Stimulated activated CD8-positive, alpha-beta memory T cell treated with anti-CD3 and anti-CD28 coated beads, Interleukin-2, amount 100 ng/mL, for 1 hour (primary cell): ENCODE measurements at places on chromosomes 3 and 15.

- no peak for DNase-seq
Measured at GRCh38 chr15:55250392-55250791, 39.2 kb downstream of the RAB27A start.

DNA sequence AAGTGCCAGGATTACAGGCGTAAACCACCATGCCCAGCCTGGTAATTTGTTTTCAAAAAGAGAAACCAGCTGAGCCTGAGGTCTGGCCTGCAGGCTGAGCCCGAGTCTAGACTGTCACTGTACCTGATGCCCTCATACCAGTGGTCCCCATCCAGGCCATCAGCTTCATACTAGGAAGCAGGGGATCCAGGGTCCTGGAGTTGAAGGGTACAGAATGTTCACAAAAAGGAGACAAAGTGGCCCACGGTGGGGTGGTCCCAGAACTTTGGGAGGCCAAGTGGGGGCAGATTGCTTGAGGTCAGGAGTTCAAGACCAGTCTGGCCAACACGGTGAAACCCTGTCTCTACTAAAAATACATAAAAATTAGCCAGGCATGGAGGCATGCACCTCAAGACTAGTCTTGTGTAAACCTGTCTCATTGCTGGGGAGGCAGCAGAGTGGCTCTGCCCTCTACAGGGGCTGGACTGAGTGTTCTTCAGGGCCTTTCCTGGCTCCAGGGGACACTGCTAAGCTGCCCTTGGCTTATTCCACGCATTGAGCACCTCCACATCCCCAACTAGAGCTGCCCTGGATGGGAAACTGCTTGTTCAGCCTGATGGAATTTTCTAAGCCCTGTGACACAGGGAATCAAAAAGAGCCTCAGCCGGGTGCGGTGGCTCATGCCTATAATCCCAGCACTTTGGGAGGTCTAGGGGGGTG, 7.9 kb upstream of the HHATL start:
- DNase-seq, result no peak

DNA sequence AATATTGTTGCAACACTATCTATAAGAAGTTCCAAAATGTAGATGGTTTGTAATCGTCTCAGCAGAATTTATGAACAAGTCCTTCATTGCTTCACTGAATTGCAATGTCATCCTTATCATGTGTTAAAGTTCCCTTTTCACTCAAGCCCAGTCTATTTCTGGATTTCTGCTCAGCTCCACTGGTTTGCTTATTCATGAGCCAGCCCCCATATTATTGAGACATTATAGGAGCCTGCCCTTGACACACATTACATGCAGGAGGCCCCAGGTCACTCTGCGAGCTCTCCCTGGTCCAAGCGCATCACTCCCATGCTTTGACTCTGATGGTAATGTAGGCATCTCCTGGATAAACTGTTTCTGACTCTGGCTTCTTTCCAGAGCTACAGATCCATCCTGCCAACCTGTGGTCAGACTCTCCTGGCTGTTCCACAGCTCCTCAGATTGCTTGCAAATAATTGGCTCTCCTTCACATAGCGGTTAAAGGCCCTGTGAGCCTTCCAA, 56.9 kb downstream of the ABTB1 start:
- DNase-seq, result no peak

DNA sequence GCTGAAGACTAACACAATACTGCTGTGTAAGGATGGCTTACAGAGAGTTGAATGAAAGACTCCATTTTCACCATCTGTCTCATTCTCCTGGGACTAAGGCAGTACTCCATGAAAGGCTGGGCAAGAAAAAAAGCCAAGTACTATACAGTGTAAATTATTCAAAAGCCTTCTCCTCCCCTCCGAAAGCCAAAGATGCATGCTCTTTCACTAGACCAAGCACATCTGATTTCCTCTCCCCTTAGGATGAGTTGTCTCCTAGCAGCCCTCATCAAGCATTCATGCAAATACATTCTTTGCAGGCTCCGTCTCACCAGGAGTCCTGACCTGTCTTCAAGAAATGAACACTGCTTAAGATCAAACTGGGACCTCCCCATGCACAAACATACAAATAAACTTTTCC, 133.5 kb upstream of the THBS1 start:
- DNase-seq, result no peak

- DNase-seq, result no peak
Measured at GRCh38 chr3:185270262-185270955, 16.6 kb upstream of the EHHADH start.

DNA sequence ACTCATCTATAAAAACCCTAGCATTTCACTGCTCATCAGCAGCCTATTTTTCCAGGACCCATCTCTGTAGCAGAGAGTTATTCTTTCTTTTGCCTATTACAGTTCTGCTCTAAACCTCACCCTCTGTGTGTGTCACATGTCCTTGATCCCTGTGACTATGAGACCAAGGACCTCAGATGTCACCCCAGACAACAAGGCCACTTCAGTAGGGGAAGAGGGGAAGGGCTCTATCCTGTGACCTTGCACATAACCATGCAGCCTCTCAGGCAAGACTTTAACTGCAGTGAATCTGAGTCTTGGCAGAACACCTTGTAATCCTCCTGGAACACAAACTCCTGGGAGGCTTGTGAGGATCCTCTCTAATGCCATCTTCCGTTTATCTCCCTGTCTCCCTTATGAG, 4.4 kb upstream of the ZNF589 start:
- DNase-seq, result no peak

GRCh38 chr3:18758047-18758704, 333.0 kb upstream of the SATB1 start:
- DNase-seq, result no peak

- DNase-seq, result no peak
Measured at GRCh38 chr15:95609096-95609495, 721.4 kb upstream of the NR2F2 start.

GRCh38 chr3:163368168-163368567, 1710.1 kb downstream of the SI start:
- DNase-seq, result no peak

- no peak for DNase-seq
Measured at GRCh38 chr3:58474348-58474911, 17.5 kb upstream of the KCTD6 start.

- no peak for DNase-seq
Measured at GRCh38 chr3:164465172-164465571, 613.1 kb downstream of the SI start.

- no peak for DNase-seq
Measured at GRCh38 chr3:119340014-119340413, 45.8 kb downstream of the ARHGAP31 start.

DNA sequence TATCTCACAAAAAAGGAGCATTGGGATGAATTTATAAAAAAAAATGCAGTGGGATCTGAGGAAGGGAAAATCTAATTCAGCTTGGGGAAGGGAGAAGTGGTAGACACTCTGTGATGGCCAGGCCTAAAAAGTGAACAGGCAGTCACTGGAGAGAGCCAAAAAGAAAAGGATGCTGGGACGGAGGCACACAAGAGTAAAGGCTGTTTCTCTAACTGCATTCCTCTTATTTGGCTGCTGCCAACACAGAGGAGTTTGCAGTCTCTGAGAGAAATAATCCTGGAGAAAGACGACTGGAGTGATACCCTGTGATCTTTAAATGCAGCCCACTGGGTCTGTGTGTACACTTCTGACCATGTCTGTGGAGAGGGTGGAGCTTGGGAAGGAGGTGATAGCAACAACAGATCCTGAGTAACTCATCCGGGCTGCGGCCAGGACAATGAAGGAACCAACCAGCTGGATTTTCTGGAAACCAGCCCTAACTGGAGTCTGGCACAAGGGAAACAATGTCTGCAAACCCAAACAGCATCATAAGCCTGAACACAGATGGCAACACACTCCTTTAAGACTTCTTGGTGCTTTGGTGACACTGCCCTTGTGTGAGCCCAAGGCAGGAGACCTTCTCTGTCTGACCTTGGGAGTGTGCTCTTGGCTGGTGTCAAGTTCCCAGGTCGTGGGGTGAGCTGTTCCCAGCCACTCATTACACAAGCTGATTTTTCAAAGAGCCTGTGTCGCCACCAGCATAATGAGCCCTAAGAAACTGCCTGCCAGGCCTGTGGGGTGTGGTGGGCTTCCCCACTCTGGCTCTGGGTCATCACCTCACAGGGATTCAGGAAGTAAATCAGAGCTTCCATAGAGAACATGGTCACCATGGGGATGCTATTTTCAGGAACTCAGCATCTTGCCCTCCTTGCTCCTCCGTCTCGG, 8.0 kb downstream of the FYCO1 start:
- no peak for DNase-seq

DNA sequence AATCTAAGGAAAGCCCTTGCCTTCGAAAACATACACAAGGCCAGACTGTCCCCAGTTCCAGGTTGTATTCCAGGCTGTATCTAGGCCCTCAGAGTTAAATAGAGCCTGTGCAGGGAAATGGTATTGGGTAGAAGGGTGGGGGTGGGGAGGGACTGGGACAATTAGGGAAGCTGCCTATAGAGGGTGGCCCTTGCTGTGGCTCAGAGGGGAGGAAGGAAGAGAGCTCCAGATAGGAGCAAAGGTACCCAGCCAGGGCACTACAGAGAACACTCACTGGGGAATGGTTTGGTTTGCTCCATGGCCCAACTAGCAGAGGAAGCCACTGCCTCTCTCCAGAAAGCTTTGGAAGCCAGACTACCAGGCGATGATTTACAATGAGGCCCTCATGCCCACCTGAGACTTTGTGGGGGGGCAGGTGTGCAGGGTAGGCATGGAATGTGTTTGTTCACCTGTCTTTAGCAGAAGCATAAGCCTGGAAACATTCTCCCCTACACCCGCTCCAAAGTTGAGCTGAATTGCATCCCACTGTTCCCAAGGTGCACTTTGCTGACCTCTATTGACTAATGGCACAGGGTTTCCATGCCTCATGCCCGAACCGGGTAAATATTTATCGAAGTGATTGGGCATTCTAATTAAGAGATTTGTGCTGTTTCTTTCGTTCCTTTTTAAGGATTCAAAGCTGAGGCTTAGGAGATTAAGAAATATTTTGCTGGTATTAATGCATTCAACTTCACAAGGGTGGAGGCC, 6.3 kb upstream of the TLE3 start:
- DNase-seq, result no peak

DNA sequence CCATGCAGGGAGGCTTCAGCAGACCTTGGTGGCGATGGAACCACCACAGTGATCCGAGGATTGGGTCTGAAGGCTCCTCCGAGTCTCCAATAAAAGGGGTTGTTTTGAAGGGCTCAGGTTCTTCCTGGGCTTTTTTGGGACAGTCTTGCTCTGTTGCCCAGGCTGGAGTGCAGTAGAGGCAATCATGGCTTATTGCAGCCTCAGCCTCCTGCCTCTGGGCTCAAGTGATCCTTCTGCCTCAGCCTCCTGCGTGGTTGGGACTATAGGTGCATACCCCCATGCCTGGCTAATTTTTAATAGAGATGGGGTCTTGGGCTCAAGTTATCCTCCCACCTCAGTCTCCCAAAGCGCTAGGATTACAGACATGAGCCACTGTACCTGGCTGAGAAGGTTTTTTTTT, 84.8 kb downstream of the IGF1R start:
- no peak for DNase-seq

- DNase-seq, result no peak
Measured at GRCh38 chr3:73426606-73427005, 198.1 kb downstream of the PDZRN3 start.
